Head of caudate nucleus (tissue), 42 donors: ENCODE measurements at places on chromosomes 13 and 19.

DNA sequence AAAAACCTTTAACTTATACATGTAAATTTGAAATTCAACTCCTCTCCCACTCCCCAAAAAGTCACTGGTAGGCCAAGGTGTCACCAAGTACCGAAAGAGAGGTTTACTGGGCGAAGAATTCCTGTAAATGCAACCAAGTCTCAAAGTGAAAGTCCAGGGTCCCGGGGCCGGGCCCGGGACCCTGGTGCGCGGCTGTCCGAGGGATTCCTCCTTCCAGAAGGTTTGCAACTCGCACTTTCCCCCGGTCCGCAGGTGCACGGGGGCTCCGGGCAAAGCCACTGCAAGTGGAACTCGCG lies 1.1 kb downstream of the STK24 start:
- DNase-seq: no peak

- DNase-seq: no peak
These were observed 165.2 kb downstream of the DCLK1 start for GRCh38 chr13:35966024-35966423.

DNA sequence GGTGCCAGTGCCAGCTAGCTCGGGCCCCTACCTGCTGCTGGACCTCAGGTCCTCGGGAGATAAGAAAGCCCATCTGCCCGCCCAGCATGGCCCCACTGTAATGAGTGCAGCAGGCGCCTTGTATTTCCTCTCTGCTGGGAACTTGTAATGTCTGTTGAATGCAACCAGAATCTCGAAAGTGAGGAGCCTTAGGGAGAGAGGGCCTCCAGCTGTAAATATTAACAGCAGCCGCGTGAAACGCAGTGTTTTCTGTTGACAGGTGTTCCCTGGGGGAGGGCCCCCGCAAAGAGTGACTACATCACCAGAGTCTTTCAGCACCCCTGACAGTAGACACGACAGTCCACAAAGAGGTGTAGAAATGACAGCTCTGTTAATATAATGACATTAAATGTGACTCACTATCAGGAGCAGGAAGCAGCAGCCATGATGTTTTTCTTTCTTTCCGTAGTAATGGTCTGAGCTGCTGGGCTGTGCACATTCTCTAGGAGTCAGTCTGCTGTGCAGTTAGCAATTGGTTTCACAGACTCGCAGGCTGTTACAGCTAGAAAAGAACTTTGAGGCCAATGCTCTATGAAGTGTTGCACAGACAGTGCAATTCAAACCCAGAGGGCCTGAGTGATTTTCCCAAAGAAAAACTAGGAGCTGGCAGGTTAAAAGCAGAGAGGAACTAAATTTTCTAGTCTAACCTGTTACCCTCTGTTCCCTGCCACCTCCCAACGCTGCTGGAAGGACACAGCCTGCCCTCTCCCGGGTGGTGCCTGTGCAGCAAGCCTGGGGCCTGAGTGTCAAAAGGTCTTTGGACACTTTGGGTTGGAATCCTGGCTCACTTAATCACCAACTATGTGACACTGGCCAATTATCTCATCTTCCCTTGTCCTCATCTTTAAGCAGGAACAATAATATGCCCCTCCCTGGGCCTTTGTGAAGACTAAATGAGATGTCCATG lies 58.6 kb upstream of the WASF3 start:
- no peak for DNase-seq

- DNase-seq: no peak
These were observed 20.7 kb downstream of the ZNF575 start for GRCh38 chr19:43553656-43554055.

GRCh38 chr13:93714171-93714570 lies 487.6 kb downstream of the GPC6 start:
- DNase-seq: no peak

DNA sequence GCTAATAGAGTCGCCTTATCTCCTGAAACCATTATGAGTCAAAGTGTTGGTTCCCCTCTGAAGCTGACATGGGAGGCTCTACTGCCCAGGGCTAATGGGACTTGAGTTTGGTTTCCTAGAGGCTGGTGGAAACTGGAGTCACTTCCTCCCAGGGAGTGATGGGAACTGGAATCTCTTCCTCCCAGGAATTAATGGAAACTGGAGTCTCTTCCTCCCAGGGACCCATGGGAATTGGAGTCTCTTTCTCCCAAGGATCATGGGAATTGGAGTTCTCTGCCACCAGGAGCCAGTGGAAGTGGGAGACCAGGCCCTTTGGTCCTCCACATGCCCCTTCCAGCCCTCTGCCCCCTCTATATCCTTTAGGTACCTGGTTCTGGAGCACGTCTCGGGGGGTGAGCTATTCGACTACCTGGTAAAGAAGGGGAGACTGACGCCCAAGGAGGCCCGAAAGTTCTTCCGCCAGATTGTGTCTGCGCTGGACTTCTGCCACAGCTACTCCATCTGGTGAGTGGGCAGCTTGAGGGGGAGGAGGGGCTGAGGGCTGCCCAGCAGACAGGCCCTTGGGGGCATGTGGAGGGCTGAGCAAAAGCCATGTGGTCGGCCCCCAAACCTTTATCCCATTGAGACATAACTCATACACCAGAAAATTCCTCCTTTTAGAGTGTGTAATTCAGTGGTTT lies 5.5 kb downstream of the BRSK1 start:
- no peak for DNase-seq

DNA sequence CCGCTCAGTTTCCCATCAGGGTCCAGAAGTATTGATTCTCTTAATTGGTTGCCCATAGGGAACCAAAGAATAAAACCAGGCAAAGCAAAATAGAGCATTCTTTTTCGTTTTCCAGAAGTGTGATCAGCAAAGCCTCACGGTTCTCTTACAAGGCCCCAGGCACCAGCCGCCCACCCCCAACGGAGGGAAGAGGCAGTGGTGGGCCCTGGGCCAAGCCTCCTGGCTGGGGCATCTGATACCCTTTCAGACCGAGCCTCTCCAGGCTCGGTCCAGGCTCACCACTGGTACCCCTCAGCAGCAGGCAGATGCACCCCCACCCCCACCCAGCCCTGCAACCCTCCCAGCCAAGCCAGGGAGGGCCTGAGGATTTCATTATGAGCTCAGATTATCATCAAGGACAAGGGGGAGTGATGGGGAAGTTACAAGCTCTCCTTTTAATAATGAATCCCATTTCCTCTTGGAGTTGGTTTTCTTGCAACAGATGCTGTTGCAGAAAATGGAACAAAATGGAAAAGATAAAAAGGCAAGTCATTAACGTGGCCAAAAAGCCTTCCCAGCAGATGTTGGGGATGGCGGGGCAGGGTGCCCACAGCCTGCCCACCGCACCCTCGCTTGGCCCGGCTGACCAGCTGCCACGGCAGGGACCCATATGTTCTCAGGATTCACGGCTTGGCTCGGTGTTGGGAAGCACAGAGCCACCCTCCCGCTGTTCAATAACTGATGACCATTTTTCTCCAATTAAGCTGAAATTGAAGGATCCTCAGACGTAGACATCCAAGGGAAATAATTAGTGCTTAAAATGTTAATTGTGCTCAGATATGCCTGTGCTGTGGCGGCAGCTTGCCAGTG lies 45.9 kb upstream of the KCTD15 start:
- DNase-seq: no peak

GRCh38 chr13:105552078-105552477 lies 983.4 kb downstream of the EFNB2 start:
- no peak for DNase-seq

DNA sequence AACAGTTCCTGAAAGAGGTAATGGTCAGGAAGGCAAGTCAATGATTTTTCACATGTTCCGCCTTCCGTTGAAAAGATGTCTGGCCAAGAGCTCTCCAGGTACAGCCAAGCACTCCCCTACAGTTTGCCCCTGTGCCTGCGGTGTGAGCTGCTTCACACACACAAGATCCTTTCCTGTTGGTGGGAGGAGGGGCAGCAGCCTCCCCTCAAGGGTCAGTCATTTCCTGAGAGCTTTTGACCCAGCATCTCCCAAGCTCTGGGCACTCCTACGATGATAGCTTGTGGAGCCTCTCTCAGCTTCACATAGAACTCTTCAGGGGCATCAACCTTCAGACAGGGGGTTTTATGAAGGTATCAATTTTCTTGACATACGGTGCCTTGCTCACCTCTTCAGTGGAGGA lies 86.9 kb downstream of the DOCK9 start:
- DNase-seq: no peak

DNA sequence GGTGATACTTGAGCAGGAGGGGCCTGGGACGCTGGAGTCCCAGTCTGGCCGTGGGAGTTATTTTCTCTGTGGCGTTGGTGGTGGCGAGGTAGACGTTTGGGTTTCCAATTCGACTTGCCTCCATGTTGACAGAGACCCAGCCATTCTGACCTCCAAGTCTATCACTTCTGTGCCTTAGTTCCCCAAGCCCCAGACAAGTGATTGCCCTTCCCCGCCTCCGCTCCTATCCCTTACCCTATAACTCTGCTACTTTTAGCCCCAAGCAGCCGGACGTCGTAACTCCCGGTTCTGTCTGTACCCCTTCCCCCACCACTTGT lies 549 bp downstream of the TIMM50 start:
- DNase-seq: no peak

GRCh38 chr19:646779-647565 lies 7.3 kb downstream of the FGF22 start:
- DNase-seq: no peak

- DNase-seq: no peak
These were observed 11.4 kb upstream of the MYCBP2 start for GRCh38 chr13:77338329-77338728.

DNA sequence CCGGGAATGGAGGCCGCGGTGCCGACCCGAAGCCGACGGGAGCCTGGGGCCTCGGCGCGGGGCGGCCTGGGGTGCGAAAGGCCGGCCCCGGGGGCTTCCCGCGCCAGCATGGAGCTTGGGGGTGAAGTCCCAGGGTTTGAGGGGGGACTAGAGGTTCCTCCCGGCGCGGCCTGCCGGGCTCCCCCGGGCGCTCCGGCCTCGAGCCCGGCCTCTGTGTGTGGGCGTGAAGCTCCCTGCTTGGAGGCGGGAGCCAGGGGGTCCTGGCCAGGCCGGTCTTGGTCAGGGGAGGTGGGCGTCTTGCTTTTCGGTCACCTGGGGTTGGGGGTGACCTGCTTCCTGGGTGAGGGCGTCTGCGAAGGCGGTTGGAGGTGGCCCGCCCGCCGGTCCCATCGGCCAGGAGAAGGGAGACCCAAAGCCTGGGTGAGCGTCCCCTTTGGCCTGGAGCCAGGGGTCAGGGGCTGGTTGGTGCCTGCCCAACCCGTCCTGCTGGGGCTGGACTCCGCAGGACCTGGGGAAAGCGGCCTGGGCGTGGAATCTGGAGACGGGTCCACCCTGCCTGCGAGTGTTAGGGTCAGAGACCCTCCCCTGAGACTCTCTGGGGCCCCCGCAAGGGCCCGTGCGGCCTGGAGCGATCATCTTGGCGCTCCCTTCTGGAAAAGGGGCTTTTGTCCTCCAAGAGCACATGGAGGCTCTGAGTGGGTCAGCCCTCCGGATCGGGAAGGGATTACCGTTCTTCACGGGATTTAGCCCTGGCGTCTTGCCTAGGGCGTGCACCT lies 535 bp downstream of the BSG start:
- peak; percentile 48 for DNase-seq

GRCh38 chr19:6287269-6287885 lies 7.6 kb upstream of the MLLT1 start:
- DNase-seq: no peak

- no peak for DNase-seq
These were observed 21.2 kb downstream of the PROZ start for GRCh38 chr13:113179374-113180230.

DNA sequence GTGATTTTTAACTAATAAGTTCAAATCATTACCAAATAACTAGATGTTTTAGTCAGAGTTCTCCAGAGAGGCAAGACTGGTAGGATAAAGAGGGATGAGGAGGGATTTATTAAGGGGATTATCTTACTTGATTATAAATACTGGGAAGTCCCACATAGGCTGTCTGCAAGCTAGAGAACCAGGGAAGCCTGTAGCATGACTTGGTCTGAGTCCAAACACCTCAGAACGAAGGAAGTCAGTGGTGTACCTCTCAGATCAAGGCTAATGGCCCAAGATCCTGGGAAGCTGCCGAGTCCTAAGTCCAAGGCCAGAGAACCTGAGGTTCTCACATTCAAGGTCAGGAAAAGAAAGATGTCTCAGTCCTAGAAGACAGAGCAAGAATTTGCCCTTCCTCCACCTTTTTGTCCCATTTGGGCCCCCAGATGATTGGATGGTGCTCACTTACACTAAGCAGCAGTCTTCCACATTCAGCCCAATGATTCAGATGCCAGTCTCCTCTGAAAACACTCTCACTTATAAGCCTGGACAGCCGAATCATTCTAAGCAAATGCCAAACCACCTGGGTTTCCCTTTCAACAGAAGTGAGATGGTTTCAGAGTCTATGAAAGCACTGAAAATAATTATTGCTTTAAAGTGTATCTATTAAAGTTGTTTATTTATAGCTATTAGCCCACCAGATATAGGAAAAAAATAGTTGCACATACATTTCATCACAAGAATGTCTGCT lies 1599.2 kb downstream of the OLFM4 start:
- no peak for DNase-seq

GRCh38 chr19:6723738-6724137 lies 3.3 kb upstream of the C3 start:
- DNase-seq: no peak

- no peak for DNase-seq
These were observed 155.5 kb downstream of the TBC1D4 start for GRCh38 chr13:75326173-75327134.

- no peak for DNase-seq
These were observed 196.0 kb downstream of the KLF5 start for GRCh38 chr13:73254827-73255226.

GRCh38 chr19:30036154-30037129 lies 94.4 kb downstream of the URI1 start:
- DNase-seq: no peak

DNA sequence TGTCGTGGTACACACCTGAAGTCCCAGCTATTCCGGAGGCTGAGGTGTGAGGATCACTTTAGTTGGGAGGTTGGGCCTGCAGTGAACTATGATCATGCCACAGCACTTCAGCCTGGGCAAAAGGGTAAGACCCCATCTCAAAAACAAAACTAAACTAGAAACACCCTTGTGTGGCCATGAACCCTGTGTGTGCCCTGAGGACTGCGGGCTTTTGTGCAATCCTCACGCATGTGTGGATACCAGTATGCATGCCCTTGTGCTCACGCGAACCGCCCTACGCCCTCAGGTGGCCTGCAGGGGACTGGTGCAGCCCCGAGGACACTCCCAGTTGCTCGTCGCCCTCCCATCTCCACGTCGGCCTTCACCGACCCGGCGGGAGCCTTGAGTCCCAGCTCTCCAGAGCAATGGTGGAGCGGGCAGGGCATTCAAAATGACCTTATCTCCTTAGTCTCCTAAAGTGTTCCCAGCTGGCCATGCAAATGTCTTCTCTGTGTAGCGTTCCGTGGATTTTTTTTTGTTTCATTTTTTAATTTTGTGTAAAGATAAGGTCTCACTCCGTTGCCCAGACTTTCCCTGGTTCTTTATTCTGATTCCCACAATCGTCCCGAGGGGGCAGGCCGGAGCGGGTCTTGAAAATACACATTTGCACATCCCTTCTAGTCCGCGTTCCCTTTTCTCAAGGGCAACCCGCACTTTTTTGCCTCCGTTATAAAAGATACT lies 868 bp upstream of the EGLN2 start:
- peak; percentile 38 for DNase-seq

DNA sequence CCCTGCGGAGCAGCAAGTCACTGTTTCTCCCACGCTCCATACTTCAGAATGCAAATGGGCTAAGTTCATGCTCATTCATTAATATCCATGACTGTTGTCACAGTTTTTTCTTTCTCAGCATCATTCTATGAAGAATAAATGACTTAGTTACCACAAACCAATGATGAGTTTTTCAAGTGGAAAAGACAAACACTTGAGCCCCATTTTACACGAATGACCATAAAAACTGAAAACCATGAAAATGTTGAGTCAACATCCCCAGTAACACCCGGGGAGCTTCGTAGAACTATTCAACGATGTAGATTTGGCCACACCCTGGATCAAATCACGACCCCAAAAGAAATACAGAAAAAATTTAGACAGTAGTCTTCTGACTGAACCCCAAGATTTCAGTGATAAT lies 99.8 kb upstream of the GJB6 start:
- no peak for DNase-seq
